ENCODE measurements at places on chromosomes 7 and 10.

- no peak for DNase-seq
Measured at GRCh38 chr7:44196450-44196872, 4.3 kb upstream of the YKT6 start.

GRCh38 chr7:33325754-33326484 is 196.6 kb downstream of the BBS9 start:
- DNase-seq, result no peak

GRCh38 chr7:151206914-151207313 is 3.4 kb downstream of the H2BK1 start:
- no peak for DNase-seq

DNA sequence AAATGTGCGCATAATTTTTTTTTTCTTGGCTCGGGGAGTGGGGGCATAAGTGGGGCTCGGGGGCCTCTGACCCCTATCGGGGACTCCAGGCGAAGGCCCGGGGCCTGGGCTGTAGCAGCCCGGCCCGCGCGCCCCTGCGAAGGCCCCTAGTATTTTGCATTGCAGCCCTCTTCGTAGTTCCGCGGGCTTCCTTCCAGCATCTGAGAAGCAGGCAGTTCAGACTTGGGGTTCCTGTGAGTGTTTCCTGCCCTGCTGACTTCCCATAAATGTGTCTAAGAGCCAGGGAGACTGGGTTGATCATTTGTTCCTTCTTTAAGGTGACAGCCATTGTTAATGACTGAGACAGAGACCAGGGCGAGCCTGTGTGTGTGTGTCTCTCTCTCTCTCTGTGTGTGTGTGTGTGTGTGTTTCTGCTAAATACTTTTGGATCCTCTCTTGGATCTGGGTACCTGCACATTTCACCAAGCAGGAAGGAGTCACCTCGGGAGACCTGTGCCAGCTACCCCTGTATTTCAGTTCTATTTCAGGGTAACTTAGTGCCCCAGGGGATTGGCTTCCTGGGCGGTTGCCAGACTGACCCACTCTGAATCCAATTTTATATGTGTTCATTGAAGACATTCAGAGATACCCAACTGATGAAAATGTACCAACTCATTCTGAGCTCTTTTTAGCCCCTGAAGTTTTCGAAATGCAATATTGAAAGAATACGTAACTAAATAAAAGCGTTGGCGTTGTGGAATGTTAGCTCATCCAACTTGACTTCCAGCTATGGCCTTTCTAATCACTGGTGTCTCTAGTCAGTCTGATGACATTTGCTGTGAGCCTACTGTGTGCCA is 805 bp downstream of the MSRB2 start:
- no peak for DNase-seq

DNA sequence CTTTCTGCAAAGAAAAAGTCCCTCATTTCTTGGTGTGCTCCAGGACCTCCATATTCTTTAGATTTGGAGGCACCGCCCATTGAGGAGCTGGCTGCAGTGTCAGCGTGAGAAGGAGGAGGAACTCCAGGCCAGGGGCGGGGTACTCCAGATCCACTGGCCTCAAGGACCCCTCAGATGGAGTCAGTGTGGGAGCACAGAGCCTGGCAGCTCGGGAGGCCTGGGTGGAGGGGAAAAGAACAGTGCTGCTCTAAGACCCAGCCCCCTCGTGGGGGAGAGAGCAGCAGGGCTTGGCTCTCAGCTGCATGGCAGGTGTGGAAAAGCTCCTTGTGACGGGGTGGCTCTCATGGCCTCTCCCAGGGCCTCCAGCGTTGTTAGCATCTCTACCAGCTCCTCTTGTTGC is 70.5 kb downstream of the ITGB1 start:
- DNase-seq, result no peak

- DNase-seq, result no peak
Measured at GRCh38 chr7:23712368-23713284, 2.6 kb downstream of the STK31 start.

DNA sequence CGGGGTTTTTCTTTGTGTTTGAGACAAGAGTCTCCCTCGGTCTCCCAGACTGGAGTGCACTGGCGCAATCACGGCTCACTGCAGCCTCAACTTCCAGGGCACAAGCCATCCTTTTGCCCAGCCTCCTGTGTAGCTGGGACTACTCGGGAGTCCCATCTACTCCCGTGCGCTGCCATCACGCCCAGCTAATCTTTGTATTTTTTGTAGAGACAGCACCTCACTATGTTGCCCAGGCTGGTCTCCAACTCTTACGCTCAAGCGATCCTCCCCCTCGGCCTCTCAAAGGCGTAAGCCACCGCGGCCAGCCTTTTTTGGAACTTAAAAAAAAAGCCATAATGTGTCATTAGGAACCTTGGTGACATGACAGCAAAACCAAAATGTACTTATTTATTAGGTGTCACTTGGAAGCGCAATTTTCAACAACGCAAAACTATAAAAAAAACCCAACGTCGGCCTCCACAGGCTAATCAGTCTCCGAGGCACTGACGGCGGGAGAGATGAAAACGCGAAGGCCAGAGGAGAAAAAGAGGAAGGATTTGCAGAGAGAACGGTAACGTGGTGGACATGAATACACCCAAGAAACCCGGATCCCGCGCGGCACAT is 911 bp upstream of the HNRNPH3 start:
- DNase-seq, result no peak

- peak; percentile 3 for DNase-seq
Measured at GRCh38 chr7:135282561-135283254, 49.1 kb downstream of the STRA8 start.

GRCh38 chr7:43461349-43462024 is 121.4 kb upstream of the STK17A start:
- no peak for DNase-seq

DNA sequence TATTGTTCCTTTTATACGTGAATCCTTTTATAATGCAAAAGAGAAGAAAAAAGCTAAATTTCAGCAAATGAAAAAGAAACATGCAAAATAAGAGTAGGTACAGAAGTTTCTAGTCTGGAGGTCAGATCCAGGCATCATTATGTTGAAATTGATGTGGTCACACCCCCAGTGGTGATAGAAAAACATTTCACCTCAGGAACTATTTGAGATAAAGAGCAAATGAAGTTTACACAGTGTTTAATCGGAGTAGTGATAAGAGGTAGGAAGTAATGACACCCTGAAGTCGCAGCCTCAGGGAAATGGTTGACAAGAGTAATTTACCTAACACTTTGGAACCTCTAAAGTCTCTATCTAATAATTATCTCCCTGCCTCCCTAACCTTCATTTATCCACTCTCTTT is 536.0 kb upstream of the STEAP1 start:
- no peak for DNase-seq

DNA sequence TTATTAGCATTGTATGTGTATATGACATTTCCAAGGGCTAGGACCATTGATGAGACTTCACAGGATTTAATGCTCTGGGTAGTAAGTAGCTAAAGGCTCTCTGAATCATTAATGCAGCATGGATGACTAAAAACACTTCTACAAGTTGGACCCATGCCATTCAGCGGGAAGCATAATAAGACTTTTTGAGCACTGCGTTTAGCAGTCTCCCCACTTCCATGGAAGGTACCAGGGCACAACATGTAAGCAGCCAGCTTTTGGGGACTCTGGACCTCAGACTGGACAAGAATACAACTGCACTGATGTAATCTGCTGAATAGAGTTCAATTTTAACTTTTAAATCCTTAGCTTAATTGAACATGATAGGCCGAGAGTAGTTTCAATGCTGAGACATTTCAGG is 191.7 kb upstream of the IMMP2L start:
- DNase-seq, result no peak

DNA sequence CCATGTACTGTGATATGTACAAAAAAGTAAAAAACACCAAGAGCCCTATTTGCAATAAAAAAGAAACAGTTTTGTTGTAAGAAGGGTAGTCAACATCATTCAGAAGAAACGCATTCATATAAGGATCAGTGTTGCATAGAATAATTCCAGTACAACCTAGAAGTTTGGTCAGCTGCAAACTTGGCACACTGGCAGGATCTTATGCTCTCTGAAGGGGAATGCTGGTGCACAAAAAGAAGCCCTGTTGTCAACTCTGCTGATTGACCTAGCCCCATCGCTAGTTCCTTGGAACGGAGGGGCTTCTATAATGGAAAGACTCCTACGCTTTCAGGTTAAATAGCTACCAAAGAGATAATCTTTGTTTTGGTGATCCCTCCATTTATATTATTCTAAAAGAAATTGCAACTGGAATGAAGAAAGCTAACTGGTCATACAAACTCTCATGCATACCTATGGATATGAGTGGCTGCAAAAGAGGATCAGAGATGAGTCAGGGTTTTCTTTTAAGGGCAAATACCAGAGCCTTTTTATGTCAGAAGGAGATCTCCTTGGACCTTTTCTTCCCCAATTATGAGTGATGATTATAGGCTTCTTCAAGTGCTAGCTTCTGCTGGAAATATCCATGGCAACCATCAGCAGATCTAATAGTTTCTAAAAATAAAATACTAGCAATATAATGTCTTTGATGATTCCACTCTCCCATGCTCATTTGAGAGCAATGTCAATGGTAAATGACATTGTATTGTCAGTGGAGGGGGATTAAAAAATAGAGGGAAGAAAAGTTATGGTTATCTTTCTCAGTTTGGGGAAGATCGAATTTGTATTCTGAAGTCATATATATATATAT is 312.4 kb upstream of the CACNA2D1 start:
- DNase-seq, result no peak

- no peak for DNase-seq
Measured at GRCh38 chr10:92880917-92881316, 32.6 kb downstream of the EXOC6 start.

GRCh38 chr10:43190775-43191174 is 52.5 kb downstream of the CSGALNACT2 start:
- DNase-seq, result no peak

- DNase-seq, result no peak
Measured at GRCh38 chr7:114862406-114862805, 59.5 kb upstream of the MDFIC start.

- DNase-seq, result no peak
Measured at GRCh38 chr10:99698504-99699080, 33.3 kb downstream of the COX15 start.

- no peak for DNase-seq
Measured at GRCh38 chr7:16795624-16796023, 9.2 kb downstream of the AGR2 start.

GRCh38 chr7:98418636-98419315 is 17.9 kb upstream of the BAIAP2L1 start:
- DNase-seq, result no peak

DNA sequence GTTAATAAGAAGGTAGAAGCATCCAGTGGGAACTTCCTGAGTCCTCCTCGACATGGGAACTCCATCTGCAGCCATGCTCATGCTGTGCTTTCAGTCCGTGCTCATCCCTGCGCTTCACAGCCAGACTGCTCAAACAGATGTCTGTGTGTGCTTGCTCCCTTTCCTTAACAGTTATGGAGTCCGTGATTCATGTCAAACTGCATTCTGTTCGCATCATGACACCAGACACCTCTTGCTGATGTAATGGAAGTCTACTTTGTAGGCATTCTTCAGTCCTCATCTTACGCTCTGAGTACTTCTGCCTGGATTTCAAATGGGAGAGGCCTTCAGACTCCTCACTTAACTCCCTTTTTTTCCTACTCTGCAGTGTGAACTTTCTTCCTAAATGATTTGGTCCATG is 304.9 kb downstream of the SUGCT start:
- DNase-seq, result no peak

GRCh38 chr10:35011771-35012191 is 78.4 kb downstream of the CUL2 start:
- DNase-seq, result no peak

DNA sequence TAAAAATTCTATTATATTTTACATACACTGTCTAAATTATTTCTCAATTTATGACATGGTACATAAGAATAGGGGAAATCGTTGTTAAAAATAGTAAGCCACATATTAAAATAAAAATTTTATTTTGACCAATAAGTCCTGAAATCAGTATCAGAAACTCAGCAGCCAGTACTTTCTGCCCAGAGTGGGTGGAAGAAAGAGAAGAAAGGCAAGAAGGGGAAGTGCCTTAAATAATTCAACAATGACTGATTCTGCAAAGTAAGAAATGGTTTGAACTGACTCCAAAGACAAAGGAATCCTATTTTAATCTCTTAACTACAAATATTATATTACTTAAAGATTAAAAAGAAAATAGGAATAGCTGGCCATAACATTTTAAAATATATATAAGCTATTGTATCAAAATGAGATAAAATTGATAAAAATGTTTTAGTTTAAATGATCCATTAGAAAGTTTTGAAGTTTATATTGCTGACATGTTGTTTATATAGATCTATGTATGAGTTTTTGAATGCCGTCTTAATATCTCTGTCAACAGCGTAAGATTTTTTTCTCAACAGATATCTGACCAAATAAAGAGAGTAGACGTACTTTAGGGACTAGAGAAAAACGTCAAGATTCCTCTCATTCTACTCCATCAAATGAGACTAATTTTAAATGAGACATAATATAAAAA is 30.2 kb upstream of the NRCAM start:
- no peak for DNase-seq

DNA sequence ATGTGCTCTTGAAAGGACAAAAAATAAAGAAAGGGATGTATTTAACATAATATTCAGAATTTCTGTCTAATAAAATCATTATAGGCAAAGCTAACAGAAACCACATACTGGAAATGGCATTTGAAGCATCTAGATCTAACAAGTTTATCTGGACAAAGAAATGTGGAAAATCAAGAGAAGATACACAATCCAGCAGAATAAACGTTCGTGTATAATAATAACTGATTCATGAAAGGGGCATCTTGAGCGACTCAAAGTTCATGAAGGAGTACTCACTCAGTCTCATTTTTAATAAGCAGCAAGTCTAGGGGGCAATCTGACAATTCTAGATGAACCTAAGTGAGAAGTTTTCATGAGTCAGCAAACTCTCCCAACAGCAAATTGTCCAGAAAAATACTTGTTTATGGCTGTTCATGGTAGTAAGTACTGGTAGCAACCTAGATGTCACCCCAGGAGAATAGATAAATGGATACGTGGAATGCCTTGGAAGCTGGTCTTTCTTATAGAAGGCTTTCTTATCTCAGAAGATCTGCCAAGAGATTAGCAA is 541.8 kb downstream of the INHBA start:
- DNase-seq, result no peak

GRCh38 chr7:100517305-100517704 is 21.7 kb upstream of the AGFG2 start:
- DNase-seq, result no peak

DNA sequence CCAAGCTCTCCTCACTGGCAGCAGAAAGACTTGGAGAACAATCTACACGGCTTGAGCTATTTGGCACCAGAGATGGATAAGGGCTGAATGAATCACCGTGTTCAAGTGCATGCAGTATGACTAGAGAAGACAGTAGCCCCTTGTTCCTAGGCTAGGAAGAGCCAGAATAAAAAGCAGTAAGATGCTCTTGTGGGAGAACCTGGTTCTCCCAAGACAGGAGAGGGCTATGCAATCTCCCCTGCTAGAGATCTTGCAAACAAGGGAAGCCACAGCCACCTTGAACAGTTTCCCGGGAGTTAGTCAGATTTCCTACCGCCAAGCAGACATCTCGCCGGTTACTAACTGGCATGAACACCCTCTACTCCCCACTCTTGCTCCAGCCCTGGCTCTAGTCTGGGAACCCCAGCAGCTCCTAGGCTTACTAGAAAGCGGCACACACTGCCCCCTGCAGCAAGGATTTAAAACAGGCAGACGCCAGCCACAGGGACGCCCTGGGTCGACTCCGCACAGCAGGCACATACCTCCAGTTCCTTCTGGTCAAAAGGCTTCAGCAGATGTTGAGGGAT is 107.3 kb downstream of the SMURF1 start:
- DNase-seq, result no peak
